NCI-H510A (cell line): ENCODE measurements at places on chromosomes 11 and 22.

DNA sequence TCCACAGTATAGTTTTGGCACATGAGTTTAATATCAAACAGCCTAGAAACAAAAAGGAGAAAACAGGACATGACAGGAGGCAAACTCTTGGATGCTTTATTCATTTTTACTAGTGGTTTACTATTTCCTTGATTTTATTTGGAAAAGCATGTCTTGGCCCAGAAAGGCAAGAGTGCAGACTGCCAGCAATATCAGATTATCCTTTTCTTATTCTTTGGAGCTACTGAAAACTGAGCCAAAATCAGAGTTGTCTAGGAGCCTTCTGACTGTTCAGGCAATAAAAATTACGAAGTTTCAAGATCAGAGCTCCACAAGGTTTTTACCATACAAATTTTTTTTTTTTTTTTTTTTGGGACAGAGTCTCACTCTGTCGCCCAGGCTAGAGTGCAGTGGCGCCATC, 16.0 kb downstream of the CELF1 start:
- DNase-seq = no peak

DNA sequence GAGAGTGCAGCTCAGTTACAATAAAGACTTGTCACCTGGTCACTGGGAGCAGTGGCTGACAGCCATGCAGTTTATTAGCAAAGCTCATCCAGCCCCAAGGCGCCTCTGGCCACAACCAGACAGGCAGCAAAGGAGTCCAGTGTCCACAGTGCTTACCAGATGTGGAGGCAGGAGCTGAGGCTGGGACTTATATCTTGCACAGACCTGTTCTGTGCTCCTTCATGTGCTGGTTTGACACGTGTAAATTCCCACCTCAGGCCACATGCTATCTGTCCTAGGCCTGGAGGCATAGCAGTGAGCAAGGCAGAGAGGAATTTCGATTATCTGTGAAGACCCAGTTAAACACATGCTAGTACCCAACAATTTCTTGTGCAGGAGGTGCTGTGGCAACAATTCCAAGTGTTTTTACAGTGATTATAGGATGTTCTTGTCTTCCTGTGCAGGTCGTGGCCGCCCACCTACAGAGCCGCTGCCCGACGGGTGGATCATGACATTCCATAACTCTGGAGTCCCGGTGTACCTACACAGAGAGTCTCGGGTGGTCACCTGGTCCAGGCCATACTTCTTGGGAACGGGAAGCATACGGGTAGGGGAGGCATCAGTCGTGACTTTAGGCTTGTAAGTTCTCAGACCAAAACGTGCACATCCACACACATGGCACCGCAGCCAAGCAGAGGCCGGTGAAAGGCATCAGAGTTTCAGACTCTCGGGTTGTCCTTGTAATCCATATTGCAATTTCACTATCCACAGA, 9.4 kb downstream of the DGCR8 start:
- DNase-seq = no peak

DNA sequence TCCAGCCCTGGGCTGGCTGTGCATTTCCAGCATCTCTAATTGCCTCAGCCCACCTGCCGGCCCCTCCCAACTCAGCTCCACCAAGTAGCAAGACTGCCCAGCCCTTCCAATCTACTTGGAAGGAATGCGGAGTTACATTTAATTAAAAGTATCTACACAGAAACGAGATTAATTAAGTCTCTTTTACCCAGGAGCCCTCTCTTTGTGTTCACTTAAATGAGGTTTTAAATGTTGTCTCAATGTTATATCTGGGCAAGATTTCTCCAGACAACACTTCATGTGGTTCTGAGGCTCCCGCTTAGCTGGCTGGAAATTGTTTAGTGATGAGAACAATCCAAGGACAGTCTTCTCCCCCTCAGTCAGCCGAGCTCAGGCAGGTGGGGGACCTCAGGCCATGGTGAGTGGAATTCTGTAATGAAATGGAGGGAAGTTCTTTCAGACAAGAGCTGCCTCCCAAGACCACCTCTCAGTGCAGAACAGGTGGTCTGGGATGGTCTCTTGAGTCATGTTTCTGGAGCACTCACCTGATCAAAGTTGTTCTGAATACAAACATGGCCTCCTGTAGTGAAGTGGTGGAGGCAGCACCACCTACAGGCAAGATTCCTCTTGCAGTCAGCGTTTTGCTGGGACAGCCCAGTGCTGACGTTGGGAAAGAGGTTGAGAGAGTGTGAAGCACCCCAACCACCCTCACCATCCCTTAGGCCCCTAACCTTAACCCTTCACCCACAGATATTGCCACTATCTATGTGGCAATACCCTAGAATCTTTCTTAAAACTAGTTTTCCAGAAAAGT, 371.6 kb downstream of the CADM1 start:
- DNase-seq = no peak

DNA sequence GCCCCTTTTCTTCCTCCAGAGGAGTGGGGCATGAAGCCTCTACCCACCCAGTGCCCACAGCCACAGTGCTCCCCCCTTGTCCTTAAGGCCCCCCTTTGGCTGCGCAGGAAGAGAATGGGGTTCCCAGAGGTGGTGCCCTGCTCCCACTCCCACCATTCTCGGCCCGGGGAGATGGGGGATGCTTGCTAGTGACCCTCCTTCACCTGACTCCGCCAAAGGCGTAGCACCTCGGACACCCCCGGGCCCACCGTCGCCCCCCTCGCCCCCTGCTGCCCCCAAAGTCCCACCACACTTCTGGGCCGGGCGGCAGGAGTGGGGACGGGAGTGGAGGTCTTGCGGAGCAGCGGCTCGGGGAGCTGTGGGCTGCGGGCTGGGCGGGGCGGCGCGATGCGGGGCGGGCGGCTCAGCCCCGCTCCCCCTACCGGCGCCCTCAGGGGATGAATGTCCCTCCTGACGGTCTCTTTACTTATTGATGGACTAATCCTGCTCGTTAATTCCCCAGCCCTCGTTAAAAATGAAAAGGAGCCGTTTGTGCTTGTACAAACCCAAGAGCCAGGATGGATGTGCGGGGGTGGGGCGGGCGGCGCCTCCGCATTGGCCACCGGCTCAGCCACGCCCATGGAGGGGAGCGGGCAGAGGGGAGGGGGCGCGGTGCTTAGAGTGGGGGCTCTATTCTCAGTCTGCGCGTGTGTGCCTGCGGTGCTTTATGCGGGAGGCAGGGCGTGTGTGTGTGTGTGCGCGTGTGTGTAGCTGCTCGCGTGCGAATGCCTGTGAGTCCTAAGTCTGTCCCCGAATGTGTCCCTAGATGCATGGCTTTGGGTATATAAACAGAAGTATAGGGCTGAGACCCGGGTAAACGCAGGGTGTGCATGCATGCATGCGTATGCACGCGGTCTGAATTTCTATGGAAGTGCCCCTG, 25.6 kb downstream of the SYT7 start:
- peak; percentile 47 for DNase-seq

GRCh38 chr11:84056653-84057376, 770.6 kb upstream of the CCDC90B start:
- no peak for DNase-seq

- no peak for DNase-seq
Observed at GRCh38 chr22:34966980-34967565, 98.9 kb upstream of the ISX start.

- no peak for DNase-seq
Observed at GRCh38 chr22:35661464-35661863, 13.2 kb downstream of the APOL6 start.

GRCh38 chr11:117221775-117222517, 9.9 kb downstream of the PCSK7 start:
- DNase-seq = peak; percentile 60
